GM23338 (cell line): ENCODE measurements at places on chromosomes 13 and 19. TPM values are rescaled to one million over a fixed set of nuclear protein-coding genes. Genes with fewer than 3 reads are reported as not detected.

Gene ZNF726
- 0.48 TPM in 1 of 2 replicates, not detected in the other for polyA plus RNA-seq

Gene PTH2
- polyA plus RNA-seq = 1.3 and 1.6 TPM in 2 replicates

Gene ATXN8OS
- polyA plus RNA-seq = not detected in 2 replicates

Gene IFNL1
- polyA plus RNA-seq = not detected in 2 replicates

Gene RGCC
- polyA plus RNA-seq = 0.65 and 0.78 TPM in 2 replicates

Gene MCEMP1
- polyA plus RNA-seq = not detected in 2 replicates

Gene MTIF3
- 148 and 152 TPM in 2 replicates for polyA plus RNA-seq

Gene LILRB2
- not detected in 2 replicates for polyA plus RNA-seq

Gene CDC42EP5
- polyA plus RNA-seq = 1.4 and 2.3 TPM in 2 replicates

Gene NEK3
- polyA plus RNA-seq = 26.8 and 27.9 TPM in 2 replicates

Gene LINGO3
- polyA plus RNA-seq = 0.29 and 0.40 TPM in 2 replicates

Gene MBD3L2
- not detected in 2 replicates for polyA plus RNA-seq

Gene BEST2
- 1.2 and 1.3 TPM in 2 replicates for polyA plus RNA-seq

Gene SYT5
- 4.0 and 4.7 TPM in 2 replicates for polyA plus RNA-seq

Gene ADGRE3
- polyA plus RNA-seq = not detected in 2 replicates
